ENCODE measurements at places on chromosomes 4 and X.

DNA sequence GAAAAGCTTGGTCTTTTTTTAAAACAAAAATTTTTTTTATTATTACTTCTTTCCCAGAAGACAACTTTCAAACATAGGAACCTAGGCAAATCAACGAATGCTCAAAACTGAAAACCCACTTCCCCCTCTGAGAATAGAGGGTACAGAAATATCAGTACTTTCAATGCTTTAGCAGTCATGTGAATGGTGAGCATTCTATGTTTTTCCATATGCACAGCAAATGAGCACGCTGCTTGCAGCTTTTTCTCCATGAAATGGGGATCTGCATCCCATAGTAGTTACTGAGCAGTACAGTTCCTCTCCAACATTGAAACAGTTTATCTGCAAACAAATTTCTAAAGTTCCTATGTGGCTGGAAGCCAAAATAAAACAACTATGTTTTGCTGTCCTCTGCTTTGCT lies 108.4 kb upstream of the BMP2K start:
- DNase-seq, result no peak

- DNase-seq, result no peak
Measured at GRCh38 chr4:99144070-99144469, at the start of gene ADH4. ADH4 (minus strand) TSS chr4:99144297; CDS start chr4:99144222, 75 bp downstream.

- no peak for DNase-seq
Measured at GRCh38 chr4:96097040-96097607, 257.2 kb downstream of the PDHA2 start.

- DNase-seq, result peak; percentile 44
Measured at GRCh38 chr4:102263024-102263787, 82.1 kb downstream of the SLC39A8 start.

- no peak for DNase-seq
Measured at GRCh38 chrX:139196890-139197289, 333.6 kb upstream of the F9 start.

GRCh38 chr4:140078366-140078765 lies 75.6 kb downstream of the MAML3 start:
- DNase-seq, result no peak

GRCh38 chr4:74157154-74157553 lies 764 bp upstream of the MTHFD2L start:
- DNase-seq, result no peak

GRCh38 chr4:168995537-168996295 lies 14.3 kb downstream of the CBR4 start:
- DNase-seq, result no peak

GRCh38 chrX:55908661-55909212 lies 191.2 kb downstream of the RRAGB start:
- DNase-seq, result peak; percentile 34

DNA sequence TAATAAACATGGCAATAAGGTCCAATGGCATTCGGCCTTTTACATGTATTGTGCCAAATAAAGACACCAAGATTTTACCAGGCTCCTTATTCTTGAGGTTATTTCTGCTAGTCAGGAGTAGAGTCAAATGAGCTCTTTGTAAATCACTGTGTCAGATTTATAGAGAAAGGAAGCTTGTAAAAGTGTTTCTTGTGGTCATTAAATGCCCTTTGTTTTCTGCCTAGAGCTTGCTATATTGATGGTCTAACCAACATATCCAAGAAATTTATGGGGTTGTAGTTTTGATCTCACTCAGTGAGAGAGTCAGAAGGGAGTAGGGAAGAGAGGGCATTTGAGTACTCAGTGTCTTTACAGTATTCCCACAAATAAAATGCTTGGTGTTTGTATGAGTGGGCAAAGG lies 86.2 kb upstream of the FRMPD4 start:
- no peak for DNase-seq

DNA sequence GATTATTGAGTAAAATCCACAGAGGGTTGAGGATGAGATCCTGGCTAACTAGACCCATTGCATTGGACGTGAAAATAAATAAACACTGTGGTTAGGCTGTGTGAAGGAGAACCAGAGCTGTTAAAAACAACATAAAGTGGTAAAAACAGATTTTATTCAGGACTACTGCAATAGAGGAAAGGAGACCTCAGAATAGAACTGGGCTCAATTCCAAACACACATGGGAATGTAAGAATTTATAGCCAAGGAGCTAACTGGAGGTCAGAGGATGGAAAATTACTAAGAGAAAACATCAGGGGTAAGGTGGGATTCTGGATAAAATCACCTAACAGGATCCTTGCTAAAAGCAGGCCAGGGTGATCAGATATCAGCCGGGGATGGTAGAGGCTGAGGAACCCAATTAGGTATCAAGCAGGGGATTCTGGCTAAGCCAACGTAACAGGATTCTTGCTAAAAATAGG lies 112.4 kb downstream of the RNF150 start:
- DNase-seq, result no peak

- DNase-seq, result no peak
Measured at GRCh38 chr4:44623676-44624075, 27.7 kb downstream of the YIPF7 start.

DNA sequence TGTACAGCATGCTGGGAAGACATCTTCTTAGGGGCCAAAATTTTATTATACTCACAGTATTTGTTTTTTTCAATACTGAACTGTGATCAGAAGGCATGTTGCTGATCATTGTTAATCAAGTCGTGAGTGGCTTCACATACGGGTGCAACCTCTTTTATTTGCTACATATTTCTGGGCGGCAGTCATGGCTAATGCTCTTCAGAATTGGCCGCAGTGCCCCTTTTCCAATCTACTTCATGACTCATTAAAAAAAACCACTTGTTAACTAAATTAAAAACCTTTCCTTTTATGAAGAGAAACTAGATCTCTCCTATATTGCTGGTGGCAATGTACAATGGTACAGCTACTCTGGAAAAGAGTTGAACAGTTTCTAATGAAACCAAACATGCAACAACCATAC lies 101.5 kb upstream of the C1GALT1C1 start:
- DNase-seq, result no peak

DNA sequence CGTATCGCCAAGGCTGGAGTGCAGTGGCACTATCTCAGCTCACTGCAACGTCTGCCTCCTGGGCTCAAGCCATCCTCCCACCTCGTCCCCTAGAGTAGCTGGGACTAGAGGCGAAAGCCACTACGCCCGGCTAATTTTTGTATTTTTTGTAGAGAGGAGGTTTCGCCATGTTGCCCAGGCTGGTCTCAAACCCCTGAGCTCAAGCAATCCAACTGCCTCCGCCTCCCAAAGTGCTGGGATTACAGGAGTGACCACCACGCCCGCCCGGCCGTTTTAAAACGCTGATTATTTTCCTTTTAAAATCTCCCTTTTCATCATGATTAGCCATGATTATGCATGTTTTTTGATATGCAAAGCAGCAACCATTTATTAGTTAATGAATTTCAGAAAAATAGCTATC lies 2.2 kb downstream of the N4BP2 start:
- no peak for DNase-seq

DNA sequence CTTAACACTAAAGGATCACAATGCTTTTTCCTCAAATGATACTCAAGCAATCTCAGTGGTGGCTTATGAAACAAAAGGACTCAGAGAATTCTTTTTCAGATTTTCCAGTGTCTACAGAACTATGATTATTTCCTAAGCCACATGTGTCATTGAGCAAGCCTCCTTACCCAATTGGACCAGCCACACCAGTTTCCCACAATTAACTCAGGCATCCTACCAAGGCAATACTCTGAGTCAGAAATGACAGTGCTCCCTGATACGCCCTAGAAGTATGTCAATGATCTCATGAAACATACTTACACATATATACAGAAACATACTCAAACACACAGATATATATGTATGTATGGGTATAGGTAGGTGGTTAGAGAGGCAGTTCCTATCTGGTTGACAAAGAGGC lies 4.8 kb downstream of the ADAMTS3 start:
- no peak for DNase-seq

DNA sequence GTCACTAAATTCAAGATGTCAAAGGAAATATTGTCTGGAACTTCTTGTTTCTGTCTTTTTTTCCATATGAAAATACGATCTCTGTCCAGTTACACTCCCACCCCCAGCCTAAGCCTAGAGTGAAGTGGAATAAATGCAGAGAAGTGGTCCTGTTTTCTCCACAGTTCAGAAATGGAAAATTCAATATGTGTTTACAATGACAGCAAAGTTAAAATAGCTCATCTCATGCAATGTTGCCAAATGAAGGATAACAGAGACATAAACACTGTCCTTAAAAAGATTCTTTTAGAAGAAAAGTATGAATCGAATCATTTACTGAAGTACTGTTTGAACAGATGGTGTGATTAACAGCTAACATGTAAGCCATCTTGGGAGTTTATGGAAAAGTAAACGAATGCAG lies 160.8 kb upstream of the STK26 start:
- DNase-seq, result no peak

DNA sequence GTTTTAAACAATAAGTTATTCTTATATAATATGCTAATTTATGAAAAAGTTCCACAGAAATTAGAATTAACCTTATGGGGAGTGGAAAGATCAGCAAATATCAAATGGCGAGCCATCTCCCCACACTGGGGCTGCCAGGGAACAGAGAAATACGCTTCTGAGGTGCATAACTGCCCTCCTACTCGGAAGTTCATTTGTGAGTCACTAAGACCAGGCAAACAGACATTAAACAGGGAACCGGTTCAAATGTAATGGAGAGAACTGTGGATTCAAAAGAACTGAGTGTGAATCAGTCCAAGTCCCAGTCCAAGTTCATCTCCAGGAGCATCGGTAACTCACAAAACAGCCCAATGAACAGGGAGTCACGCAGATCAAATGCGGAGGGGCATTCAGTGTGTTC lies 11.4 kb upstream of the S100G start:
- DNase-seq, result no peak

- peak; percentile 2 for DNase-seq
Measured at GRCh38 chr4:131644619-131645018, 1504.5 kb upstream of the PCDH10 start.

DNA sequence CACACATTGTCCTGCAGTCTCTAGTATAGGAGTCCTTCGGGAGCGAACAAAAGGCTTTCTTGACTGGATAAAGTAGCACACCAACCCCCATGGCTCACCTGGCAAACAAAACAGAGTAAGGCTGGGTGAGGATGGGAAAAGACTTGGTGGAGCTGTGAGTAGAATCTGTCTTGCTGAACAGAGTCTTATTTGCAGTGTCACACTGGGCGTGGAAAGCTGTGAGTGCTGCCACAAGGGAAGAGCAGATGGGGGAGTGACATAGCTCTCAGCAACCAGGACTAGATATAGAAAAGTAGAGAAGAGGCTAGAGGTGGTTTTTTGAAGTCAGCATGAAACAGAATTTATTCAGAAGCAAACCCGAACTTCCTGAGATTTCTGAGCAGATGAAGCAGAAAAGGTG lies 137.2 kb upstream of the ESX1 start:
- DNase-seq, result peak; percentile 0

GRCh38 chr4:95594629-95595028 lies 45.9 kb upstream of the UNC5C start:
- DNase-seq, result no peak

- no peak for DNase-seq
Measured at GRCh38 chrX:120402369-120402768, 40.5 kb downstream of the ATP1B4 start.

DNA sequence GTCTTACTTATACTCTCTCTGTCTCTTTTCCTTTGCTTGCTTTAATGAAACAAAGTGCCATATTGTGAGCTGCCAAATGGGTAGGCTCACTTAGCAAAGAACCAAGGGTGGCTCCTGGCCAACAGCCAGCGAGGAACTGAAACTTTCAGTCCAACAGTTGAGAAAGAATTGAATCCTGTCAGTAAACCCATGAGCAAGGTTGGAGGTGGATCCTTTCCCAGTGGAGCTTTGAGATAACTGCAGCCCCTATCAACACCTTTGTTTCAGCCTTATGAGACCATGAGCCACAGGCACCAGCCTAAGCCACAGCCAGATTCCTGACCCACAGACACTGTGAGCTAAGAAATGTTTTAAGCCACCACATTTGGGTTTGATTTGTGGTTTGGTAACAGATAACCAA lies 362.2 kb downstream of the PDGFC start:
- no peak for DNase-seq

DNA sequence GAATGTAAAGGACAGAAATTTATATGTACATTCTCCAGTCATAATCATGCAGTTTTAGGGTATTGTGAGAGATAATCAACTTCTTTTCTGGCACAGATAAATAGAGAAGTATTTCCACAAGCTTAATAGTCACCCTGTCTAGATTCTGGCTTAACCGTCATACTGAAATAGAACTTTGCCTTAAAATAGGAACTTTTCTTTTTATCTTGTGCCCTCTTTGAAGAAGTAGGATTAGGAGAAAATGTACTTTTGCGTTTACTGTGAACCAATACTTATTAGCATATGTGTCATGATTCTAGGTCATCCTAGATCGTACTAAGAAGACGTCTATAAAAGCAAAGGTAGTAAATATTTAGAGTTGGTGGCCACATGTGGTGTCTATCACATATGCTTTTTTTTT lies 95.4 kb downstream of the NFKB1 start:
- DNase-seq, result no peak

GRCh38 chrX:115949900-115950822 lies 220.4 kb upstream of the AGTR2 start:
- DNase-seq, result no peak

DNA sequence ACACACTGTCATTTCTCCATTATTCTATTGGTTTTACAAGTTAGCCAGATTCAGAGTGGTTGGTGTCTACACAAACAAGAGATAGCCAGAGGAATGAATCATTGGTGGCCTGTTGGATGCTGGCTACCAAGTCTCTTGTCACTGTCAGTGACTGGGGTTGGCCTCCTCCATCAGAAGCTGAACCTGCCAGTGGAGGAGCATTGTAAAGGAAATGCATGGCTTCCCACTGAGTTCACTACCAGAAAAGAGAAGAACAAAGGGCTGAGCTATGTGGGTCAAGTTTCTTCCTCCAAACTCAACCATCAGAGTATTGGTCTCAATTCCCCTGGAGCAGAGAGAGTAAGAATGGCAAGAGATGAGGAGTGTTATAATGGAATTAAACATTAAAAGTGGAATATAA lies 26.5 kb upstream of the ANKRD50 start:
- no peak for DNase-seq

- no peak for DNase-seq
Measured at GRCh38 chrX:69555481-69556041, 51.4 kb downstream of the NALF2 start.

Measured in urothelium cell line (cell line).